ENCODE measurements at places on chromosomes 3 and 15. TPM values are rescaled to one million over a fixed set of nuclear protein-coding genes. Genes with fewer than 3 reads are reported as not detected.

Gene NUP210
- 14.9 TPM for total RNA-seq

Gene GPR149
- total RNA-seq, result not detected

Gene ZFYVE19
- 18.4 TPM for total RNA-seq

Gene TRH
- total RNA-seq, result not detected

Gene PLCL2
- total RNA-seq, result 0.80 TPM

Gene ASB14
- not detected for total RNA-seq

Gene TRAK1
- 21.2 TPM for total RNA-seq

Gene KLHL24
- total RNA-seq, result 13.2 TPM

Gene GOLGA8G
- not detected for total RNA-seq

Gene COL7A1
- 86.4 TPM for total RNA-seq

Gene DNAH1
- total RNA-seq, result 1.6 TPM

Gene PLAAT1
- 7.4 TPM for total RNA-seq

Gene SKOR1
- total RNA-seq, result 0.08 TPM

Gene NR1I2
- not detected for total RNA-seq

Gene GOLGA6L4
- 2.4 TPM for total RNA-seq

All from esophagus mucosa (tissue), 1 donor.